ENCODE measurements at places on chromosomes 11 and 22.

- no peak for DNase-seq
These were observed 101.7 kb upstream of the GRAMD1B start for GRCh38 chr11:123328281-123328867.

DNA sequence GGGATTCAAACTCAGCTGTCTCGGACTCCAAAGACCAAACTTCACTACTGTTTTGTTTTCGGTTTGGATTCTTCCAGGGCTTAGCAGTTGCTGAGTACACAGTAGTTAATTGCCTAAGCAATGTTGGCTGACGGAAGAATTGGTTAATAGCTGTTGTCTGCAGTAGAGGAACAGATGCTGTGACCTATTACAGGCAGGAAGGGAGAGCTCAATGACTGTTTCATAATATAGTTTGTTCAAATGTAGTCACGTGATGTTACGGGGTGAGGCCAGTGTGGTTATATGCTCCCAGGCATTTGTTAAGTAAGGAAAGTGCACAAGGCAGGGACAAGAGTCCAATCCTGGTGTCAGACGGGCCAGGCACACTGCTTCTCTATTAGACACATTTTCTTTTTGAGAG is 222.6 kb upstream of the CCDC90B start:
- DNase-seq, result no peak

GRCh38 chr11:24734742-24735237 is 237.9 kb downstream of the LUZP2 start:
- no peak for DNase-seq

GRCh38 chr11:43576803-43577521 is 103.6 kb upstream of the HSD17B12 start:
- peak; percentile 30 for DNase-seq

- DNase-seq, result peak; percentile 59
These were observed 961 bp downstream of the IPO7 start for GRCh38 chr11:9385327-9385899.

GRCh38 chr11:69704508-69705253 is 859 bp upstream of the FGF19 start:
- no peak for DNase-seq

DNA sequence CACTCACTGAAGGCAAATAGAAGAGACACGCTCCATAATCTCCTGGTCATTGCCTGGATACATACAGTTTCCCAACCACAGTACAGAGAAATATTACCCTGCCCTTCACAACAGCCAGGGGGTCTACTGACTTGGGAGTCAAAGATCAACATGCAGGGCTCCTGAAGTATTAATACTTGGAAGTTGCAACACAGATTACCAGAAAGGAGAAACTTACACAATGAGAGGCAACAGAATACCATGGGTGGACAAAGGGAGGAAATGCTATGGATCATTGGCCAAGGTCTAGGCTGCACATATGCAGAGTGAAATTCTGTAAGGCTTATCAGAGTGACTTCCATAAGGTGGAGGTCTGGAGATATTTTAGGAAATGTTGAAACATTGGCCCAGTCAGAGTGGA is 267.9 kb upstream of the FAT3 start:
- DNase-seq, result no peak

DNA sequence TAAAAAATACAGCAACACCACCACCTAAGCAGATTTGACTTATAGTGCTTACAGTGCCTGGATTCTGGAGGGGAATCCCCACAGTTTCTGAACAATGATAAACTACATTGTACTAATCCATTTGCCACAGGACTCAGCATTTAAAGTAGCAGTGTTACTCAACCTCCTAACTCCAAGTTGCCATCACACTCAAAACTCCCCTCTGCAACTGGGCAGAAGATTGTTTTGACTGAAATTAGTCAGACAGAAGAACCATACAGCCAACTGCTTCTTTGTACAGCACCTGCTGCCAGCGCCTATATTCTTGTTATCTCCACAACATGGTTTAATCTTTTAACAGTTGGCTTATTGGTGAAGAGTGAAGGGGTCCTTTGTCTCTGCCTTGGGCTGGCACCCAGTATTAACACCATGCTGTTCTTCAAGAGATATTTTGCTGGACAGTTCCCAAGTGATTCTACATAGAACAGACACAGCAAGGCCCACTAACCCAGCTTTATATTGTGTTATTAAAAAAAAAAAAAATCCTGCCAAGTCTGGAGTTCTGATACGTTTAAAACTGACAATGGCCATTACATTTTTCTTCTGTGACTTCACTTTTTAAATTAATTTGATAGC is 273.2 kb downstream of the DCDC1 start:
- DNase-seq, result no peak
